ENCODE measurements at places on chromosomes 4 and X. TPM values are rescaled to one million over a fixed set of nuclear protein-coding genes. Genes with fewer than 3 reads are reported as not detected.

DNA sequence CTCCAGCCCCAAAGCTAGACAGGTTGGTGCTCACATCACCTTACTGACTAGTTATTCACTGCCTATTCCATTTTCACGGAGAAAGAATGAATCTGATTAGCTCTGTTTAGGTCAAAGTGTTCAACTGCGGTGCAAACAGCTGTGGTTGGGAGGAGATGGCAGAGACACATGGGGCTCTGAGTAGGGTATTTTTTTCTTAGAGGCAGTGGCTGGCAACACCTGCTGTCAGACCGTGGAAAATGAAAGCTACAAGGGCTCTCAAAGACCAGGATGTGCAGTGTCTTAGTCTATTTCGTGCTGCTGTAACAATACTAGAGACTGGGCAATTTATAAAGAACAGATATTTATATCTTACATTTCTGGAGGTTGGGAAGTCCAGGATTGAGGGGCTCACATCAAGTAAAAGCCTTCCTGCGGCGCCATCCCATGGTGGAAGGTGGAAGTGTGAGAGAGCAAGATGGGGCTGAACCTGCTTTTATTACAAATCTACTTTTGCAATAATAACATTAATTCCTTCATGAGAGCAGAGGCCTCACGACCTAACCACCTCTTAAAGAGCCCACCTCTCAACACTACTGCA is 10.6 kb downstream of the NYX start:
- no peaks in the 10 kb centered on the region for H3K36me3 ChIP-seq
- DNase-seq: no peak
- H3K27ac ChIP-seq: no peak overlapping the region
- H3K4me1 ChIP-seq: no peaks in the 10 kb centered on the region
- no peak overlapping the region for H3K4me3 ChIP-seq

DNA sequence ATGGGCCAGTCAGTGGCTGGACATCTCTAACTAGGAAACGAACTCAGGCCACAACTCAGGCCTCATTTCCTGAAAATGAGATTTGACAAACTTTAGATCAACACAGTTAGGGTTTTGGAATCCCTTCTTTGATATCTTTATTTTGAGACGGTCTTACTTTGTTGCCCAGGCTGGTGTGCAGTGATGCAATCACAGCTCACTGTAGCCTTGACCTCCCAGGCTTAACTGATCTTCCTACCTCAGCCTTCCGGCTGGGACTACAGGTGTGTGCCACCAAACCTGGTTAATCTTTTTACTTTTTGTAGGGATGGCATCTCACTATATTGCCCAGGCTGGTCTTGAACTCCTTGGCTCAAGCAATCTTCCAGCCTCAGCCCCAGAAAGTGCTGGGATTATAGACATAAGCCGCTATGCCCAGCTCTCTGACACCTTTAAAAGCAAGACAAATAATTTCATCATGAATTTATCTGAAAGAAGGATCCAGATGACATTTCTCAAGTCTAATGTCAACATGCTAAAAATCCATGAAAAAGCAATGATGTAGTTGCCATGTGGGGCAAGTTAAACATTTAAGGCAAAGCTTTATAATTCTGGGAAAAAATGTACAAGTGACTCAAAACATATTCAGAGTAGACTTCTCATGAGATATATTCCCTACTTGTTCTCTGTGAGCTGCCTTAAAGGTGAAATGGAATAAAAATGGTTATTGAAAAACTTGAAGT is 89.1 kb upstream of the CBR4 start:
- DNase-seq: no peak
- peak overlapping the region; percentile 33 for H3K27ac ChIP-seq
- H3K4me3 ChIP-seq: no peak overlapping the region
- H3K36me3 ChIP-seq: peaks cover 55% of the 10 kb centered on the region
- no peaks in the 10 kb centered on the region for H3K27me3 ChIP-seq

GRCh38 chrX:42695800-42696358 is 82.1 kb downstream of the PPP1R2C start:
- no peak for DNase-seq
- H3K4me3 ChIP-seq: no peak overlapping the region
- no peaks in the 10 kb centered on the region for H3K27me3 ChIP-seq
- H3K27ac ChIP-seq: no peak overlapping the region
- H3K4me1 ChIP-seq: no peaks in the 10 kb centered on the region

- no peak overlapping the region for H3K4me3 ChIP-seq
- peaks cover 41% of the 10 kb centered on the region for H3K36me3 ChIP-seq
Measured at GRCh38 chrX:47224266-47224895, 5.9 kb downstream of the CDK16 start.

DNA sequence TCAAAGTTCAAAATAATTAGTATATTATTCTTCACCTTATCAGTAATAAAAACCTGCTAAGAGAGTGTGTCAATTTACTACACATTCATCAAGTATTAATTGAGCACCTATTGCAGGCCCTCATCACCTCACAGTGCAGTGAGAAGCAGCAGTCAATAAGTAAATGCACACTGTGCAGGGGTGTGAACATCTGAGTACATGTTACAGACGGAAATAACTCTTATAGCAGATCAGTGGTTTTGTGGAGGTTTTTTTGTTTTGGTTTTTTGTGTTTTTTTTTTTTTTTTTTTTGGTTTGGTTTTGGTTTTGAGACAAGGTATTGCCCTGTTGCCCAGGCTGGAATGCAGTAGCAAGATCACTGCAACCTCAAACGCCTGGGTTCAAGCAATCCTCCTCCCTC is 20.3 kb downstream of the KLF3 start:
- H3K36me3 ChIP-seq: peaks cover 23% of the 10 kb centered on the region
- no peaks in the 10 kb centered on the region for H3K27me3 ChIP-seq
- no peak for DNase-seq
- peak overlapping the region; percentile 70 for H3K27ac ChIP-seq

DNA sequence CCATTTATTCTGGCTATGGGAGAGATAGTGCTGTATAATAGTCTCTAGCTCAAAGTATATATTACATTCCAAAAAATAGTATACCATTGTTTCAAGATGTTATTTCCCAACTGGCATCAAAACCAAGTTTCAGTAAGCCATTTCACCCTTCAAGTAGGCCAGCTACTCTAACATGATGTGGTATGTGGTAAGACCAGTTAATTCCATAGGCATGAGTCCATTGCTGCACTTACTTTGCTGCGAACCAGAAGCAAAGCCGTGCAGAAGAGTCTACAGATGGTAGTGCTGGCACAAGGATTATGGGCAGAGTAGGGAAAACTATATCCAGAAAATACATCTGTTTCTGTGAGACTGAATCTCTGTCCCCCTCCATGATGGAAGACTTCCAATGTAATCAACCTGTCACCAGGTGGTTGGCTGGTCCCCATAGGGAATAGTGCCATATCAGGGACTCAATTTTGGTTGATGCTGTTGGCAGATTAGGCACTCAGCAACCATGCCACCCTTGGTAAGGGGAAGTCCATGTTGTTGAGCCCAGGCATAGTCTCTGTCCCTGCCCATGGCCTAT is 49.8 kb upstream of the HSD17B10 start:
- no peak overlapping the region for H3K4me3 ChIP-seq
- no peaks in the 10 kb centered on the region for H3K36me3 ChIP-seq
- H3K27me3 ChIP-seq: no peaks in the 10 kb centered on the region
- H3K27ac ChIP-seq: no peak overlapping the region

- H3K4me3 ChIP-seq: no peak overlapping the region
- H3K36me3 ChIP-seq: no peaks in the 10 kb centered on the region
- H3K4me1 ChIP-seq: no peaks in the 10 kb centered on the region
Measured at GRCh38 chr4:187251896-187252295, 528.2 kb upstream of the FAT1 start.

DNA sequence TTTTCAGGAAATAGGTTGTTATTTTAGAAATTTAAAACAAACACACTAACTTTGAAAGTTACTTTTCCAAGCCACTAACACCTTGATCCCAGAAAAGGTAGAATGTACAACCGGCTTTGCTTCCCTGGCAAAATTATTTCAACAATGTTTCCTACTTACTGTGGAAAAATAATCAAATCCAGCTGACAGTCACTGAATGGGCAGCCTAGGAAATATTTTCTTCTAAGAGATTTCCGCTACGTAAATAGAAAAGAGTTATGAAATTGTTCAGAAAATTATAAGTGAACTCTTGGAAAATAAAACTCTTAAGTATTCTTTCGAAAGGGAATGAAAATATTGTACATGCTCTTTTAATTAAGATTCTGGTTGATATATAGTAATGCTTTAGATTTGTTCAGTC is 195.7 kb downstream of the GASK1B start:
- no peaks in the 10 kb centered on the region for H3K27me3 ChIP-seq
- H3K27ac ChIP-seq: no peak overlapping the region
- no peak overlapping the region for H3K4me3 ChIP-seq
- H3K4me1 ChIP-seq: no peaks in the 10 kb centered on the region
- DNase-seq: no peak
- no peaks in the 10 kb centered on the region for H3K36me3 ChIP-seq

DNA sequence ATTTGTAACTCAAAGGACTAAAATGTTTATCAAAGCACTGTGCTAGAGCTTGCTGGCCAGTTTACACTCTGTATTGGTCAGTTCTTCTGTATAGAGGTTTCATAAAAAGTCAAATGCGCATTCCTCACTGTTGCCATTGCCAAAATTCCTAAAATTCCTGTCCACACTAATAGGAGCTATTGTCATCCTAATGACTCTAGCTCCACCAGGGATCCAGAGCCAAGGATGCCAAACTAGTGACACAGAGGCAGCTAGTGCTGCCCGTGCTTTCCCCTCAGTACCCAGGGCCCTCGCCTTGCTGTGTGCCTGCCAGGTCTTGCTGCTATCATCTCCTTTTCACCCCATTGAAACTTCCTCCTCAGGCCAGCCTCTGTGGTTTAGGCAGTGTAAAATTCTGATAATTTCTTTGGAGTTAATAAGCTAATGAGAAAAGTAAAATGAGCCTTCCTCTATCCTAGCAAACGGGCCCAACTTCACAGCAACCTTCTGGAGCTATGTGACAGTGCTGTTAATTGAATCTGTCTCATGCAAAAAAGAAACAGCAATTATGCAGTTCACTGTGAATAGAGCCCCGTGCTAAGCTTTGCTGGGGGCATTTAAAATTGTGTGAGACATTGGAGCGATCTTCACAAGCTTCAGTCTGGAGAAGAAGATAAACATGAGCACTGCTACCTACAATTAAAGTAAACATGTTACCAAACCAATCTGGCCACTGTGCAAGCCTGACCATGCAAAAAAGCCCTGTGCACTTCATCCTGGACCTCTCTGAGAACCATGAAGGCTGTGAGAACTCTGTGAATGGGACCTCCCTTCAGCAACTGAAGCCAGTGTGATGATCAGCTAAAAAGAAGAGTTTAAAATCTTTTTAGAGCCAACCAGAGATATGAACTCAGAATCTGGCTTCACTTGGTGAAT is 43.1 kb upstream of the FGF2 start:
- H3K4me1 ChIP-seq: no peaks in the 10 kb centered on the region
- H3K4me3 ChIP-seq: no peak overlapping the region
- H3K27me3 ChIP-seq: no peaks in the 10 kb centered on the region

DNA sequence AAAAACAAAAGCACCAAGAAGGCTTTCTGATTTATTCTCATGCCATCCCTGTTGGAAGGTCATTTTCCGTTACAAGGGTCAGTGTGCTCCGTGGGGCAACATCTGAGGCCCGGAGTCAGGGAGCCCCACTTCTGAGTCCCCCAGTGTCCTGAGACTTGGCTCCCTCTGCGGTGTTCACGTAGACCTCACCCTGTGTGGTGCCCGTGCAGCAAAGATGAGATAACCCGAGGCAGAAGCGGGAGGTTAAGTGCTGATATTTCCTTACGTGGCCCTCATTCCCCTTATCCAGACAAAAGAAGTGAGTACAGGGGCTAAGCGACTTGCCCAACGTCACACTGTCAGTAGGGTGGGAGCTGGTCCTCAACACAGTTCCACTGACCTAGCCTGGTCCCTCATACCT is 3.5 kb downstream of the JAKMIP1 start:
- peaks cover 27% of the 10 kb centered on the region for H3K4me1 ChIP-seq
- no peak overlapping the region for H3K4me3 ChIP-seq
- H3K27ac ChIP-seq: no peak overlapping the region
- peaks cover 100% of the 10 kb centered on the region for H3K27me3 ChIP-seq
- no peak for DNase-seq

- H3K27me3 ChIP-seq: no peaks in the 10 kb centered on the region
- H3K4me1 ChIP-seq: peaks cover 5% of the 10 kb centered on the region
- no peak overlapping the region for H3K27ac ChIP-seq
Measured at GRCh38 chrX:139882299-139882698, 50.6 kb downstream of the ATP11C start.

CNGA1 gene
- 3.1 TPM for total RNA-seq

NDST3 gene
- total RNA-seq: not detected

ENPP6 gene
- not detected for total RNA-seq

FATE1 gene
- total RNA-seq: not detected
